ENCODE measurements at places on chromosomes 1 and 21.

GRCh38 chr1:6259491-6260362 is 1.2 kb downstream of the GPR153 start:
- peak; percentile 26 for DNase-seq

DNA sequence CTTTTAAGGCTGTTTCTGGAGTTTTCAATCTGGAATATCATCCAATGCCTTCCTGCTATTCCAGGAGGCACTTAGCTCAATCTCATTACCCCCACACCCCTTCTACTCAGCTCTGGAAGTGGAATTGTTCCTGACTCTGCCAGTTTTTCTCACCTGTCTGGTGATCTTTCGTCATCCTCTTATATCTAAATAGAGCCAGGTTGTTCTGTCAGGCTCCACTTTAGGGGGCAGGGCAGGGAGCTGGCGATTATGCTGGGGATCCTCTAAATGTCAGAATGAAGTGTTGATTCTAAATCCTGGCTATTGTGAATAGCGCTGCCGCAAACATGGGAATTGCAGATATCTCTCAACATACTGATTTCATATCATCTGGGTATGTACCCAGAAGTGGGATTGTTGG is 63.6 kb upstream of the ETV3 start:
- DNase-seq: no peak

GRCh38 chr1:231383159-231383860 is 38.8 kb downstream of the EGLN1 start:
- DNase-seq: no peak

- DNase-seq: no peak
Measured at GRCh38 chr1:108049178-108049819, 84.3 kb upstream of the VAV3 start.

DNA sequence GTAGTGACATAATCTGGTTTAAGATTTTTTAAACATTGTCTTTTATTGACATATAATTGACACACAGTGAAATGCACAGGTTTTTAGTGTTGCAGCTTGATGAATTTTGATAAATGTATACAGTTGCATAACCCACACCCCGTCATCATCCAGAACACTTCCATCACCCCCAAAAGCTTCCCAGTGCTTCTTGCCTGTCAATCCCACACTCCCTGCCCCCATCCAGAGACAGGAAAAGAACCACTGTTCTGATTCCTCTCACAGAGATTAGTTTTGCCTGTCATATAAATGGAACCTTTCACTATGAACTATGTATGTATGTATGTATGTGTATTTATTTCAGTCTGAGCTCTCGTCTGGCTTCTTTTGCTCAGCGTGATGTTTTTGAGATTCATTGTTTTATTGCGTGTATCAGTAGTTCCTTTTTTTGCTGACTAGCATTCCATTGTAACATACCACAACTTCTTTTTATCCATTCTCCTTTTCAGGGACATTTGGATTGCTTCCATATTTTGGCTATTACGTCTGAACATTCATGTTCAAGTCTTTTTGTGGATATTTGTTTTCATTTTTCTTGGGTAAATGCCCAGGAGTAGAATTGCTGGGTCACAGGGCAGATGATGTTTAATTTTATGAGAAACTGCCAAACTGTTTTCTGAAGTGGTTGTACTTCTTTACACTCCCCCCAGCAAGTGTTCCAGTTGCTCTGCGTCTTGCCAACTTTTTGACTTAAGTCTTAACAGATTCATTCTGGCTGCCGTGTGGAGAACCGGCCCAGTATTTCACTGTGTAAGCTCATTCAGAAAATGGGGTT is 8.7 kb downstream of the UBIAD1 start:
- no peak for DNase-seq

DNA sequence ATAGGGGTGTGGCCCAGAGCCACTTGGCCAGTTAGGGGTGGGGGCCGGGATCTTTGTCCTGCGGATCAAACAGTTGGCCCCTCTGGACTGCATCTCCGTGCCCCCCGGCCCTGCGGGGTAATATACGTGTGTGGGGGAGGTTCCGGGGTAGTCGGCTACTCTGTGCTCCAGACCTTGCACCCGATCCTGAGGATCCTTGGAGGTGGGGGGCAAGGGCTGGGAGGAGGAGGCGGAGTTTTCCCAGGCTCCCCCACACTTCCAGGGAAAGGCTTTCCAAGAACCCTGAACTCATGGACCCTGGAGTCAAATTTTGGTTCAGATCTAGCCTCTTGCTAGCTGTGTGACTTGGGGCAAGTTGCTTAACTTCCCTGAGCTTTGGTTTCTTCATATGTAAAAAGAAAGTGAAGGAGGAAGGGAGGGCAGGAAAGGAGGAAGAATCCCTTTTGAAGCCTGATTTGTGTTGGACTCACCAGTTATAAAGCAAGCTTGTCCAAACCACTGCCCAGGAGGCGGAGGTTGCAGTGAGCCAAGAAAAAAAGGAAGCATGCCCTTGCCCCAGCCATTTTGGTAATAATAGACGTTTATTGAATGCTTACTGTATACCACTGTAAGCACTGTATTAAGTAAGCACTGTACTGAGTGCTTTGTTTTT is 686 bp downstream of the MIIP start:
- no peak for DNase-seq

DNA sequence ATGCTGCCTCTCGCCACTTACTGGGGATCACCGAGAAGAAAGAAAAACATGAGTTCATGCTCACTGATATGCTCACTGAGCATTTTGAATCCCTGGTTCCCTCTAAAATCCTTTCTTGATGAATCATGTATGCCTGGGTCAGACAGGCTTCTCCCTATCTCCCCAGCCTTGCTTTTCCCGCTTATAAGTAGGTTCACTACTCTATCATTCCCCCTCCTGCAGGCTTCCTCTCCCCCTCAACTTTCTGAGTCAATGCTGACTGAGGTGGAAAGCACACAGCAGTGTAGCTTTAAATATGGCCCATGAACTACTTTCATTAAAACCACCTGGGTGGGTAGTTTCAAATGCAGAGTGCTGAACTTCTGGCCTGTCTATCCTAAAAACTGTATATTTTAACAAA is 41.7 kb downstream of the FMO4 start:
- DNase-seq: no peak

DNA sequence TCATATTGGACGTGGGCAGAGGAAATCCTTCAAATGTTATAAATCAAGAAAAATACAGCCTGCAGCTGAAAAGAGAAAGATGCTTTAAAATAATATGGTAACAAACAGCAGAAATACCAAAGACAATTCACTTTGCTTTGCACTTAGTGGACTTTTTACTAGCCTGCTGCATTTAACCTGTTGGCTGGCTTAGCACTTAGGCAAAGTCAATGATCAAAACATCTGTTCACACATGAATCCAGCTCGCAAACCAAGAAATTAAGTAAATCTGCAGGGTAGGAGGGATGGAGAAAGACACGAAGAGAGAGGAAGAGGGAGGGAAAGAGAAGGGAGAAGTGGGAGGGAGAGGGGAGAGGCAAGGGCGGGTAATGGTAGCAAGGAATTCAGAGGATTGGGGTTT is 103.6 kb upstream of the RAB4A start:
- DNase-seq: no peak

DNA sequence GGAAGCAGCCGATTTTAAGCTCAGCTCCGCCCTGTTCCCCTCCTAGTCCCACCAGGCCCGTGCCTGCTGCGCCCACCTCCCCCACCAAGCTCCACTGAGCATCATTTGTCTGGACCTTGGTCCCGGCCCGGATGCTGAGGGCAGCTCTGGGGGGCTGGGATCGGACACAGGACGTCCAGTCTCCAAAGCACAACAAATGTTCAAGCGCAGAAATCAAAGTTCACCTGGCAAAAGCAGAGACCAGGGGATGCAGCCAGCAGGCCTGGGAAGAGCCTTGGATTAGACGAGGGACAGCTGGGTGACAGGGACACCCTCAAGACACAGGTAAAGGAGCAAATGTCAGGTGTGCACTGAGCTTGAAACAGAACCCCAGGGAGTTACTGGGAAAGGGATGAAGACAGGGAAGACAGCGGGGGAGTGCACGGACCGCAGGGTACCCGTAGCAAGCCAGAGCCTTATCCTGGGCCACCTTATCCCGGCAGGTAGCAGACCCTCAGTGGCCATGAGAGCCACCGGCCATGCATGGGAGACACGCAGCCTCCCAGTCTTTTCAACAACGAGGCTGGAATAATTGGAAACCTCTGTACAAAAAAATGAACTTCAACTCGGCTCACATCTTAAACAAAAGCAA is 22.2 kb upstream of the TMEM52 start:
- DNase-seq: no peak

GRCh38 chr1:109877317-109877771 is 33.3 kb upstream of the CSF1 start:
- no peak for DNase-seq

GRCh38 chr1:208787219-208787618 is 543.0 kb upstream of the PLXNA2 start:
- no peak for DNase-seq

DNA sequence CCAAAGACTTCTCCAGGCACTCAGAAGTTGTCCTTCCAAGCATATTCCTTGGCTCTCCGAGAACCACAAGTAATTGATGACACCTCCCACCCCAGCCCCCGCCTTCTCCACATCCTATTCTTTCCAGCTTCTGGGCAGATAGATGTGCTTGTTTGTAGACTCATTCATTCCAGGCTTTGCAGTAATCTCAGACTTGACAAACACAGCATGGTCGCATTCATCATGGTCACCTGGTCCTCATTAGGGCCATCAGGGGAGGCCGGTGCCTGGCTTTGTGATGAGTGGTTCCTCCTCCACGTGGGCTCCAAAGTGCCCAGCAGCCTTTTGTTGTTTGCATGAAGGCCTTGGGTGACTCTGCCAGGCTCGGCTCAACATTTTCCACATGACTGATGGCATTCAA is 28.5 kb upstream of the KCNE2 start:
- no peak for DNase-seq

DNA sequence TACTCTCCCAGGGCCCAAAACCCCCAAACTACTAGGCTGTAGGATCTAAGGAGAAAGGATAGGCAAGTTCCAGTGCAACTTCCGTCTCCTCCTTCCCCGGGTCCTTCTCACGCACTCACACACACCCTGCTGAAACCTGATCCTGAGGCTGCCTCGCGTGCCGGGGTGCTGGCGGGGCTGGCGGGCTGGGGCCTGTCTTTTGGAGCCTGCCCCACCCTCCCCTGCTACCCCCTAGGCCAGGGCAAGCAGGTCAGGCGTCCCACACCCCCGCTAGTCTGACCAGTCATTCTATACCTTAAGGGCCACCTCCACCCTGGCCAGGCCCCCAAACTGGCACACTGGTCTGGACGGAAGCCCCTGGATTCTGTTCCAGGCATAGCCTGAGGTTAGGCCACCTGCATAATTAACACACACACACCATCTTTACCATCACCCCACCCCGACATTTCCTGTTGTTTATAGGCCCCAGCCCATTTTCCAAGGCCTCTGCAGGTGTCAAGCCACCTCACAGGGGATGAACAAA is 48.3 kb upstream of the ARTN start:
- no peak for DNase-seq

GRCh38 chr1:113542221-113542701 is 151.9 kb downstream of the MAGI3 start:
- no peak for DNase-seq

GRCh38 chr1:228958741-228959140 is 223.5 kb downstream of the RHOU start:
- no peak for DNase-seq

DNA sequence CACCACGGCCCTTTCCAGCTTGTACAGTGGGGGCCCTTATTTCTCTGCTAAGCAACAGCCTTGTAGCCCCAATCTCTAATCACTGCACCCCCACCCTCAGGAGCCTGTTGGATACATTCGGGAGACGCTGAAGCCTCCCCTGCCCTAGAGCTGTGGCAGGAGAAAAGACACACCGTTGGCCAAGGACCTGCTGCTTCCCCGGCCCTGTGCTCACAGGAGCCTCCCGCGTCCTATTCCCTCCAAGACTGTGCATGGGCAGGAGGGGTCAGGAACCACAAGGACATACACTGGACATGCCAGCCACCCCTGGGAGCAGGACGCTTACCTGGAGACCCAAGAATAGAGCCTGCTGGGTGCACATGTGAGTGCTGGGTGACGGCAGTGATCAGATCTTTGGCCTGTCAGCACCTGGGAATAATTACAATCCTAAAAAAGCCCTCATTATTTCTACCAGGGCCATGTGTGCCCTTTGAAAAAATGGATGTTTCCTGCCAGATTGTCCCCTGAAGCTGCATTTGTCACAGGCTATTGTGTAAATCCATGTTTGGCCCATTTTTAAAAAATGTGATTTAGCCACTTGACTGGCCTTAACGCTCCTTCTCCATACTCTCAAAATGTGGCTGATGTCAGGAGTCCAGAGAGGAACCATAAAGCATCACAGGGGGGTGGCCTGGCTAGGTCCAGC is 590.6 kb downstream of the MATN1 start:
- no peak for DNase-seq

GRCh38 chr21:41966041-41966833 is 12.4 kb upstream of the C2CD2 start:
- no peak for DNase-seq

- DNase-seq: no peak
Measured at GRCh38 chr21:32457962-32458361, 45.5 kb downstream of the EVA1C start.

GRCh38 chr1:153842006-153842471 is 66.8 kb downstream of the SLC27A3 start:
- no peak for DNase-seq

GRCh38 chr1:1361982-1362423 is 3.6 kb upstream of the MXRA8 start:
- no peak for DNase-seq

GRCh38 chr1:221200464-221200863 is 321.2 kb downstream of the HLX start:
- no peak for DNase-seq

DNA sequence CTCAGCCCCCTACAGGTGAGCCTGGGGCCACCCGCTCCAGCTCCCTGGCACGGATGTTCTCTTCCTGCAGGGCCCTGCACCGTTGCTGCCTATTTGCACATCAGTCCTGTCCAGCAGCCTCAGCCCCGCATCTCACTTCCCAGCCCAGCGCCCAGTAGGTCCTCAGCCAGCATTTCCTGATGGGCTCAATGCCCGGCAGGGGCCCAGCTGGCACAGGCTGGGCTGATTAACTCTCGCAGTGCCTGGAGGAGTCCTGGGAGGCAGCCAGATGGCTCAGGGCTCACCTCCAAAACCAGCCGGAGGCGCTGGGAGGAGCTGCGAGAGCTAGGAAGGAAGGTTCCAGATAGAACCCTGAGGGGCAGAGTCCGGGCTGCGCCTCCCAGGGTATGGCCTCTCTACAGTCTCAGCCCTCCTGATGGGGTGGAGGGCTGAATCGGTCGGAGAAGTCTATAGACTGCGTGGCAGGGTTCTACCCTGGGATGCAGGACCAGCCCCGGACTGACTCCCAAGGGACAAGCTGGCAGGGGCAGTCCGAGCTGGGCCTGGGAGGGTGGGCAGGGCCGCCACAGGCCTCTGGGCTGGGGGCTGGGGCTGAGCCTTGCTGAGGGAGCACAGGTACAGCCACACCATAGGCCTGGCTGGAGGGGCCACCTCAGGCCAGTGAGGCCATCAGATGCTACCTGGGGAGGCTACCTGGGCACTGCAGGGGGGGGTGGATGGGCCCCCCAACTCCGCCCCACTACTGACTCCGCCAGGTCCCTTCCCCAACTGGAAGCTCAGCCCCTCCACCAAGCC is 19.2 kb upstream of the CLSTN1 start:
- DNase-seq: no peak
